A549 treated with RU486 at 1 μM for 4 hours (cell line): ENCODE measurements at places on chromosomes 7 and 10. TPM values are rescaled to one million over a fixed set of nuclear protein-coding genes. Genes with fewer than 3 reads are reported as not detected.

Gene SUN3
- 0.20 TPM in 1 of 5 replicates, not detected in the others for total RNA-seq

Gene YWHAG
- 151 to 243 TPM (median 234 TPM) in 5 replicates for total RNA-seq

Gene CCDC126
- total RNA-seq: 2.6 to 3.6 TPM (median 3.0 TPM) in 5 replicates

Gene COBL
- 4.2 to 5.5 TPM (median 4.9 TPM) in 5 replicates for total RNA-seq

Gene ZNHIT1
- 66.8 to 107 TPM (median 93.2 TPM) in 5 replicates for total RNA-seq

Gene IGF2BP3
- 15.8 to 28.0 TPM (median 25.1 TPM) in 5 replicates for total RNA-seq

Gene ESYT2
- total RNA-seq: 51.6 to 66.5 TPM (median 64.5 TPM) in 5 replicates
